ENCODE measurements at places on chromosomes 4 and X. TPM values are rescaled to one million over a fixed set of nuclear protein-coding genes. Genes with fewer than 3 reads are reported as not detected.

DNA sequence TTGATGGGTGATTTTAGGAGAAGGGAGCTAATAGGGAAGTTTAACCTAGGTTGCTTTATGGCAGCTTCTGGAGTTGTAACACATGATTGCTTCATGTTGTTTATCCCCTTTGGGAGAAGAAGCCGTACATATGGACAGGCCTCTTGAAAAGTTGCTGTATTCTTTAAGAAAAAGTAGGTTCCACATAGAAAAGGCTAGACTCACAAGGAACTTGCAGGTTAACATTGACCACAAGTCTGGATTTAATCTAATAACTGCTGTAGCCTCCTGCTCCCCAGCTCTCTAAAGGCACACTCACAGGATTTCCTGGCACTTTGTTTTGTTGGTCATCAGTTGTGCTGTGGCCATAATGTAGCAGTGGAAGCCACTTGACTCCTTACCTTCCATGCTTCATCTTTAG is 19.7 kb downstream of the FNIP2 start:
- peak overlapping the region; percentile 36 for H3K4me3 ChIP-seq
- no peak for DNase-seq
- peaks cover 46% of the 10 kb centered on the region for H3K4me1 ChIP-seq
- no peaks in the 10 kb centered on the region for H3K27me3 ChIP-seq
- H3K27ac ChIP-seq = peak overlapping the region; percentile 72
- H3K36me3 ChIP-seq = no peaks in the 10 kb centered on the region

Gene ANXA10
- total RNA-seq = not detected

GRCh38 chr4:6200011-6200921 is at the start of gene JAKMIP1:
Gene JAKMIP1 (minus strand): TSS chr4:6200549. CDS start chr4:6112850, 87,699 bp downstream.
- peak within 1 kb of the TSS; percentile 36 for H3K4me3 ChIP-seq
- DNase-seq = no peak
- no peak within 1 kb of the TSS for H3K27ac ChIP-seq
- no peaks in the 10 kb centered on the region for H3K4me1 ChIP-seq
- H3K27me3 ChIP-seq = peaks cover 2% of the 10 kb centered on the region
- H3K36me3 ChIP-seq = no peaks in the 10 kb centered on the region

DNA sequence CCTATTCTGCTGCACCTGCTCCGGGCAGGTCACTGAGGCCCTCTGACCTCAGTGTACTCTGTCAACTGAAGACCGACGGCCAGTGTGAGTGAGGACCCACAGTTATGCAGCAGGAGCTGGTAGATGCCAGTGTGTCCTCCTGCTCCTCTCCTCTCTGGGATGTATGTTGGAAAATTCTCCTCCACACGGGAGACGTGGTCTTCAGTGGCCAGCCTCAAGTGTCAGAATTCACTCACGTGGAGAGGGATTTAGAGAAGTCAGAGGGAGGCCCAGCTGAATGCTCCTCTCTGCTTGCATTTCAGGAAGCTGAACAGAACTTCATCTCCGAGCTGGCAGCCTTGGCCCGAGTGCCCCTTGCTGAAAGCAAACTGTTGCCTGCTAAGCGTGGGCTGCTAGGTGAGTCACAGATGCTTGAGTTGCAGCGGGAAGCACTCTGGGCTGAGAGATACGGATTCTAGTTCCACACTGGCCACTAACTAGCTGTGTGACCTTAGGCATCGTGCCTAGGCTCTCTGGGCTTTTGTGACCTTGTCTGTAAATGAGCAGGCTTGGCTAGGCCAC is 83.6 kb downstream of the CRMP1 start:
- no peaks in the 10 kb centered on the region for H3K36me3 ChIP-seq
- H3K27me3 ChIP-seq = no peaks in the 10 kb centered on the region

Gene IRF2
- total RNA-seq = 16.2 TPM

Gene CDKN2AIP
- 21.1 TPM for total RNA-seq

Gene ARHGAP6
- 0.13 TPM for total RNA-seq

GRCh38 chr4:8195841-8196458 is 3.1 kb upstream of the SH3TC1 start:
- no peak for DNase-seq
- H3K27me3 ChIP-seq = no peaks in the 10 kb centered on the region
- H3K36me3 ChIP-seq = no peaks in the 10 kb centered on the region
- no peak overlapping the region for H3K27ac ChIP-seq

DNA sequence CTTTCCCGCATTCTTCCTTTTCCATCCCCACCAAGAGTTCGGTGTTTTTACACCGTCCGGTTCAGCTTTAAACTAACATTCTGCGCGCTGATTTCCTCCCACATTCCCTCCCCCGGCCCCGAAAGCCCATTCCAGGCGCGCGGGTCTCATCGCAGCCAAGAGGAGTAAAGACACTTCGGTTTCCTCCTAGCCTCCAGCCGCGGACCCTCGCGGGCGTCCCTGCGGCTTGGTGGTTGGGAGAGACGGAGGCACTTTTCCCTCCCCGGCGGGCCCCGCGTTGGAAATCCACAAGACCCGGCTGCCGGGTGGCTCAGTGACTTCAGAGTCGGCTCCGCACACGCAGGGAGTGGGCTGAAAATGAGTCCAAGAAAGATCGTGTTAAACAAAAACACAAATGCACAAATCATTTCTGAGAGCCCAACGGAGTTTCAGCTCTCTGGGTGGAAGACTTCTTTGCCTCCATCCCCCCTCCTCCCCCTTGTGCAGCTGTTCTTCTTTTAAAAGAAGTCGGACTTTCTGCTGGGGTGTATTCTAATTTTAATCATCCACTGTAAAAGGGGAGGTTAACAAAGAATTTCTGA is 2.0 kb upstream of the ARX start:
- H3K36me3 ChIP-seq = no peaks in the 10 kb centered on the region
- no peak overlapping the region for H3K27ac ChIP-seq
- peak overlapping the region; percentile 11 for H3K4me3 ChIP-seq
- no peaks in the 10 kb centered on the region for H3K4me1 ChIP-seq
- no peak for DNase-seq

DNA sequence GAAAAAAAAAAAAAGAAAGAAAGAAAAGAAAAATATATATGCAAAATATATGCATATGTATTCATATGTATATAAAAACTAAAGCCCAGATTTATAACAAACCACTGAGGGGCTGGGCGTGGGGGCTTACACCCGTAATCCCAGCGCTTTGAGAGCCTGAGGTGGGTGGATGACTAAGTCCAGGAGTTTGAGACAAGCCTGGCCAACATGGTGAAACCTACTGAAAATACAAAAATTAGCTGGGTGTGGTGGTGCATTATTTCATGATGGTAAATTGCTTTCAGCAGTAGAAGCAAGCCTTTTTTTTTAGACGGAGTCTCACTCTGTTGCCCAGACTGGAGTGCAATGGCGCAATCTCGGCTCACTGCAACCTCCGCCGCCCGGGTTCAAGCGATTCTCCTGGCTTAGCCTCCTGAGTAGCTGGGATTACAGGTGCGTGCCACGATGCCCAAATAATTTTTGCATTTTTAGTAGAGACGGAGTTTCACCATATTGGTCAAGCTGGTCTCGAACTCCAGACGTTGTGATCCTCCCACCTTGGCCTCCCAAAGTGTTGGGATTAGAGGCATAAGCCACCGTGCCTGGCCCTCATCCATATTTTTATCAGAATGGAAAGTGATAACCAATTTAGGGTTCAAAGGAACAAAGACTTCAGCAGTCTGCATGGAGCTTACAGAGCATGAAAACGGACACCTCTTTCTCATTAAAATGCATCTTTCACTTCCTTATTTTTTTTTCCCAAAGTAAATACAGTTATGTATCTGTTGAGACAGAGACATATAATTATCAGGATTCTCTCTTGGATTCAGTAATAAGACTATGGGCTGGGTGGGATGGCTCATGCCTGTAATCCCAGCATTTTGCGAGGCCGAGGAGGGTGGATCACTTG is 27.7 kb upstream of the MOB1B start:
- H3K36me3 ChIP-seq = no peaks in the 10 kb centered on the region
- no peaks in the 10 kb centered on the region for H3K27me3 ChIP-seq
- H3K4me1 ChIP-seq = no peaks in the 10 kb centered on the region
- H3K4me3 ChIP-seq = no peak overlapping the region
- H3K27ac ChIP-seq = no peak overlapping the region

Gene TKTL1
- not detected for total RNA-seq

GRCh38 chr4:146261041-146261440 is 46.7 kb downstream of the REELD1 start:
- no peak overlapping the region for H3K4me3 ChIP-seq
- no peak for DNase-seq
- H3K4me1 ChIP-seq = no peaks in the 10 kb centered on the region
- no peaks in the 10 kb centered on the region for H3K36me3 ChIP-seq
- no peaks in the 10 kb centered on the region for H3K27me3 ChIP-seq

- no peaks in the 10 kb centered on the region for H3K36me3 ChIP-seq
- H3K4me1 ChIP-seq = no peaks in the 10 kb centered on the region
- no peak overlapping the region for H3K4me3 ChIP-seq
- H3K27me3 ChIP-seq = no peaks in the 10 kb centered on the region
Observed at GRCh38 chrX:49230500-49231232, 2.5 kb downstream of the CACNA1F start.

Gene GPR50
- 0.26 TPM for total RNA-seq

DNA sequence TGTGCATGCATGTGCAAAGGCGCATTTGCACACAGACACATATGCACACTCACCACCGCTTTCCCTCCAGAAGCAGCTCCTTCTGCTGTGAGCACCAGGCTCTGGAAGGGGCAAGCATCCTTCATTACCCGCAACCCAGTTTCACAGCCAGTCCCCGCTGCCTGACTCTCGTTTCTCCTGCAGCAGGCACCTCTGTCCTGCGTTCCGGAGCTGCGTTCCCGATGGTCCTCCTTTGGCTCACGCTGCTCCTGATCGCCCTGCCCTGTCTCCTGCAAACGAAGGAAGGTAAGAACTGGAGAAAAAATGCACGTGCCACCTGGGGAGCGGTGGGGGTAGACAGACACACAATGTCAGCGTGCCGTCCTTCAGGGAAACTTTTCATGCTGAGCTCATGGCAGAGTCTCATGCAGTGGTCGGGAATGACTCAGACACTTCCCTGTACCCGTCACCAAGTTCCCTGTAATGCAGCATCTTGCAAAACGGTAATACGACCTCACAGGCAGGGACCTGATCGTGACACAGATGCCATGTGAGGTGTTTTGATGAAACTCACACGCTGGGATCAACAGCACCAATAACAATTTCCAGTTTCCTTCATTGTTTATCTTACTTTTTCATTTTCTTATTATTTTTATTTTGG is 5.1 kb downstream of the IL3RA start:
- H3K4me1 ChIP-seq = no peaks in the 10 kb centered on the region
- DNase-seq = no peak
- H3K36me3 ChIP-seq = no peaks in the 10 kb centered on the region
- no peaks in the 10 kb centered on the region for H3K27me3 ChIP-seq
- no peak overlapping the region for H3K4me3 ChIP-seq

Gene GNL3L
- total RNA-seq = 62.5 TPM

- no peak overlapping the region for H3K4me3 ChIP-seq
- no peaks in the 10 kb centered on the region for H3K27me3 ChIP-seq
Observed at GRCh38 chr4:13541720-13542576, 2.4 kb downstream of the NKX3-2 start.
